RPMI7951 (cell line): ENCODE measurements at places on chromosomes 16 and 17. TPM values are rescaled to one million over a fixed set of nuclear protein-coding genes. Genes with fewer than 3 reads are reported as not detected.

CRYBA1 gene
- not detected in 2 replicates for total RNA-seq

DNA sequence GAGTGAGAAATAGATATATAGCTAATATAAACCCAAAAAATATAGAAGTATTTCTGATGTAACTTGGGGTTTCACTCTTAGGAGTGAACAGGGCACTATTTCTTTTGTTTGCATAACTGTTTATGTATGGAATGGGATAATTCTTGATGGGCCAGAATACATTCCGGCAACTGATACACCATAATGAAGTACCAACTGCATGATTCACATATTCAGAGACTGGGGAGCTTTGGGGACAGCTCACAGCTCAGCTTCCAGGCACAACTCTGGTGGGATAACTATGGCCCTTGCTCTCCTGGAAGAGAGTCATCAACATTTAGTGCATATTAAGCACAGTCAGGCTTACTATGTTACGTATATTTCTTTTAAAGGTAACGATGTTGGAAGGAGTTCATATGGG is 42.1 kb upstream of the ADCY7 start:
- DNase-seq: no peak

KRT33A gene
- not detected in 2 replicates for total RNA-seq

DNA sequence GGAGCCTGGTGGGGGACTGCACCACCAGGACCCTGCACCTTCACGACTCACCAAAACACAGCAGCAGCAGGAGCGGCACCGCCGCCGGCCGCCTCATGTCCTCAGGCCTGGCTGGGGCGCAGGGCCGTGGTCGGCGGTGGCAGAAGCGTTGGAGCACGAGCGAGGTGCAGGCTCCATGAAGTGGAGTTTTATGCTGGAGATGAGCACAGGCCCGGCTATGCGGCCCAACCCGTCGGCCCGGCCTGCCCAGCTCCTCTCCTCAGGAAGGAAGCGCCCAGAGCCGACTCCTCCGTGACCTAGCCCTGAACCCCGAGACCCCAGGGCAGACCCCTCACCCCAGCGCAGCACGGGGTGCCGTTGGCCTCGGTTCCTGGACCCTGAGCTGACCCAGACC is at the start of gene PRSS27:
TSS of gene PRSS27 (minus strand) at position 161 of the 394 bp plus-strand sequence. CDS start at position 97, 64 bp downstream.
- no peak for DNase-seq

MBTD1 gene
- total RNA-seq: 4.9 and 8.2 TPM in 2 replicates

DNA sequence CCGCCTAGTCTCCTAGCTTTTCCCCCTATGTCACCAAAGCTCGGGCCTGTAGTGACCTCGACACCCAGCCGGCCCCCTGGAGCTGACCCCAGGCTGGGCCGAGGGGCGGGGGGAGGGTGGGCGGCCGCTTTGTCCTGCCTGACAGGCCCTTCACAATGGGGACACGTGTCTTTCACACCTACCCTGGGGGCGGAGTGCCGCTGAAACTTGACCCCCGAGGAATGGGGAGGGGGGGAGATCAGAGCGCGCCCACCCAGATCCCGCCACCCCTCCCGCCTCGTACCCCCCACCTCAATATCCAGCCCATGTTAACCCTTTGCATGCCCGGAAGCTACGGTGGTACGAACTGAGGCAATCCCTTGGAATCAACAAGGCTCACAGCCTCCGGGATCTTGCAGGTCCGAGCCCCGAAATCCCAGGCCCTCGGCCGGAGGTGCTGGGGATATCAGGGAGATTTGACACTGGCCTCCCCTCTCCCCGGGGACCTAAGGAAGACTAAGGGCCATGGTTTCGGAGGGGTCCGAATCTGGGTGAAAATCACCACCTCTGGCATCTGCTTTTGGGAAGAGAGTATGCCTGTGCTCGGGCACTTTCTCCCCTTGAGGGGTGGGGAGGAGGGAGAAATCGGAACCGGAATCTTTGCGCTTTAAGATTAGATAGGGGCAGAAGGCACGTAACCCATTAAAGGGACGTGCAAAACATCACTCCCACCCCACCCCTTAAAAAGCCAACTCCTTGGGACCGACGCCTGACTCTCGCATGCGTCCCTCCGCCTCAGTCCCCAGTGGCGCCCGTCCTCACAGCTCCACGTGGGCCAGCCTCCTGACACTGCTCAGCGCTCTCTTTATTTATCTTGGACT is 2.6 kb downstream of the NOG start:
- no peak for DNase-seq

DNA sequence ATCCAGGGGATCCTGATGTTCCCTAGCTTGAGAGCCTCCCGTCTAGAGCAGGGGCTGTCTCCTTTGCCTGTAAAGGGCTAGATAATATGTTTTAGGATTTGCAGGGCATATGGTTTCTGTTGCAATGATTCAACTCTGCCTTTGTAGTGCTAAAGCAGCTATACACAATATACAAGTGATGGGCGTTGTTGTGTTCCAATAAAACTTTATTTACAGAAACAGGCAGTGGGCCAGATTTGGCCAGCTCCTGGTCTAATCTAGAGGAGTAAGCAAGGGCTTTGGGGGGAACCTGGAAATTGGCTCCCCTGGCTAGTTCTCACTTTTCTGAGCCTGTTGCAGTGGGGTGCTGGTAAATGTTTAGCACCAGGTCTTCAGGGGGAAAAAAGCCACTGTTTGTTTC is 13.8 kb downstream of the WWOX start:
- DNase-seq: no peak

DNA sequence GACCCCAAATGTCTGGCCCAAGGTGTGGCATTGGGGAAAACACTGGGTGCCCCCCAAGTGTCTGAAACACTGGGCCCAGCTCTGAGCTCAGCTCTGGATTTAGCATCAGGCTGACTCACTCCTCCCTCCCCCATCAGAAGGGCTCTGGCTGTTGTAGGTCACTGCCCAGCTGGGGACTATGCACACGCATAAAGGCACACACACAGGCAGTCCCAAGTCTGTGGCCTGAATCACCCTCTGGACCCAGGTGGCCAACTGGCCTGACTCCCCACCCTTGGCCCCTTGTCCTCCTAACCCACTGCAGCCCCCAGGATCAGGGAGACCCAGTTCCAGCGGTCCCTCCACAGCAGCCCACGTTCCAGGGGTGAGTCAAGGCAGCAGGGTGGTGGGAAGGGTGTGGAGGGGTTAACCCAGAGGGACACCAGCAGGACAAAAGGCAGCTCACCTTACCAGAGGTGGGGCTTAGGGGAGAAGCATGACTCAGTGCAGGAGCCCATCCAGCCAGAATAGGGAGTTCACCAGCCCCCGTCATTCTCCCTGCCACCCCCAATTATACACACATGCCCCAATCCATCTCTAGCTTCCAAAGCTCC is 47.0 kb downstream of the MYO18A start:
- DNase-seq: peak; percentile 84

DPEP3 gene
- total RNA-seq: not detected in 2 replicates

DNA sequence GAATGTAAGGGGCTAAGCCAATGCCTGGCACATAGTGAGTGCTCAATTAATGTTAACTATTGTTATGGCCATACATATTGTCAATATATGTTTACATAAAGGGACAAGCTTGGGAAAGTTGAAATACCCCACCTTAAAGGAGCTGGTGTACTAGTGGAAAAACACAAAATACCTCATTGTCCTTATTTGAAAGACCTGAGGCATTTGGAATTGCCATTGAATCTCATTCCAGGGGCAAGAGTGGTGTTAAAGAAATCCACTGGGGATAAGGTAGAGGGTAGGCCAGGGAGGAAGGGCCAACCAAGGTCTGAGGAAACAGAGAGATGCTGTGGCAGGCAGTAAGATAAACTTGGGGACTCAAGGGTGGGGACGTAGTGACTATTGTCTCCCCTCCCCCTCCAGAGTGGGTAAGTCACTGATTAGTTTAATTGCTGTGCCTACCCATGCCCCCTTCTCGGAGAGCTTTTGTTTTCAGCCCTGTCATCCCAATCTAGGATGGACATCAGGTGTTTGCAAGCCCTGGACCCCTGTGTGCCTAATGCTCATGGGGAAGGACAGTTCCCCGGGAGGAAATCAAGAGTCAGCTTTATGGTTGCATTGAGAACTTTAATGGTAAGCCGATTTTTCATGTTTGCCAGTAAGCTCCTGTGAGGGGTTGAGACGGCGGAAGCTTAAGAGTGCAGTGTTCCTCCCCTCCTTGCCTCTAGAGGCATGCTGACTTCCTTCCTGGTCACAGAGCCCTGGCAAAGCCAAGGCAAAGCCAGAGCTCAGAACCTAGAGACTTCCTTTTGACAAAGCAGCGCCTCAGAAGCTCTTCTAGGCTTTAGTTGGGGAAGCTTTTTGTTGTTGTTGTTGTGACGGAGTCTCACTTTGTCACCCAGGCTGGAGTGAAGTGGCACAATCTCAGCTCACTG is 2.5 kb upstream of the HEATR9 start:
- DNase-seq: no peak

- DNase-seq: no peak
Observed at GRCh38 chr17:36911001-36911400, 26.3 kb upstream of the LHX1 start.

DNA sequence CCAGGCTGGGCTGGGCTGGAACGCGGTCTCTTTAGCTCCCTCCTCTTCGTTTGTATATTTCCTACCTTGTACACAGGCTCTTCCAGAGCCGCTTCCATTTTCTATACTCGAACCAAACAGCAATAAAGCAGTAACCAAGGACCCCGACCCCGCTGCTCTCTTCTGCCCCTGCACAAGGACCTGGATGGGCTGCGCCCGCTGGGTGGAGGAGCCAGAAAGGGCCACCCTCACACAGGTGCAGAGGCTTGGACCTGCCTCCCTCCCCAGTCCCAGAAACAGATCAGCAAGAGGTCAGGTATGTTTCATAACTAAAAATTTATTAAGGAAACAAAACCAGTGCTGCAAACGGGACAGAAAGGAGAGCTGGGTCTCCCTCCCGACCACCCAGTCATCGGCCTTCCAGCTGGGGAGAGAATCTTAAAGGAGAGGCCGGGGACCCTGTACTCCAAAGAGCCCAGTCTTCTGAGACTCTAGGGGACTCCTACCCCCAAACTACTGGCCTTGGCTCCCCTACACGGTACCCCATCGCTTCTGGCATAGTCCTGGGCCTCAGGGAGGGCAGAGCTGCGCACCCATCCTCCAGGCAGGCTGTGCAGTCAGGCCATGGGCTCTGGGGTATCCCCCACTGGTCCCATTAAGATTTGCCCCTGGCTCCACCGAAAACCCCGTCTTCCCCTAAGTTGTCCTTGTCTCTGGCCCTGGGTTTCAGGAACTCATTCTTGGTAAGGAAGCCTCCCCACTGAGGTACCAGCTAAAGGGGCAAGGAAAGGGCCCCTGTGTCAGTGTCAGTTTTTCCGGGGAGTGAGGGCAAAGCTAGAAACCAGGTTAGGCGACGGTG is 4.9 kb downstream of the HIC1 start:
- DNase-seq: no peak

CTRB2 gene
- not detected in 2 replicates for total RNA-seq

- no peak for DNase-seq
Observed at GRCh38 chr16:14957576-14958322, 17.1 kb upstream of the PDXDC1 start.

DNA sequence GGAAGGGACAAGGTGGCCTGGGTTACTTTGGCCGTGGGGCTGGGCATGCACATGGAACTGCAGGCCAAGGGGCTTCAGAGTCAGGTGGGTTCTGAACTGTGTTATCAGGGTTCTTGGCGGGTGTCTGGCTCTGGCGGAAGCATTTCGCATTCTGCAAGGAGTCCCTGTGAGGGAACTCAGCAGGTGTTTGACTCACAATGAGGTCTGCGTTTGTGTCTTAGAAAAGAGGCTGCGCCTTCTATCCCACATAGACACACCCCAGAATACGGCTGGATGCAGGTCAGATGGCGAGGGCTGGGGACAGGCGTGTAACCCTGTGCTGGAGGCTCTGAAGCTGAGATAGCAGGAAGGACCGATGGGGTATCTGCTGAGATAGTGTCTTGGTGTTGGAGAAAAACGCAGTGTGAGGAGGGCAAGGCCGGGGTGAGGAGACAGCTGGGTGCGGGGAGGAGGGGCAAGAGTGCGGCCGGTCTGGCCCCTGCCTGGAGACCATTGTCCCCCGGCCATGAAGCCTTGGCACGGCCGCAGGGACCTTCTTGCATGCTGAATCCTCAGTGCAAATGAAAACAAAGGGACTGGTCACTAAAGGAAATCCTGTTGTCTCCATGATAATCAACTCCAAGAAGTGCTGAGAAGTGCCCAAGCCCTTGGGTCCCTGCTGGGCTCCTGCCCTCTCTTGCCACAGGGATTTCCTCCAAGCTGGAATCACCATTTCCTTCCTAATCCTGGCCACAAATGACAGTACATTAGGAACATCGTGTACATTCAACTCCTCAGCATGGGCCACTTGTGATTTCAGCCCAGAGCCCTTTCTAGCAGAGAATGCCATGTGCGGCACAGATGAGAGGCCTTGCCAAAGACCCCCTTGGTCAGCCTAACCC is 22.8 kb upstream of the MTSS2 start:
- DNase-seq: no peak

GRCh38 chr17:68572138-68572842 is 28.9 kb downstream of the FAM20A start:
- no peak for DNase-seq

- DNase-seq: no peak
Observed at GRCh38 chr17:14875557-14876412, 389.3 kb downstream of the PMP22 start.

- DNase-seq: no peak
Observed at GRCh38 chr17:50922107-50922506, 56.0 kb upstream of the TOB1 start.

DNA sequence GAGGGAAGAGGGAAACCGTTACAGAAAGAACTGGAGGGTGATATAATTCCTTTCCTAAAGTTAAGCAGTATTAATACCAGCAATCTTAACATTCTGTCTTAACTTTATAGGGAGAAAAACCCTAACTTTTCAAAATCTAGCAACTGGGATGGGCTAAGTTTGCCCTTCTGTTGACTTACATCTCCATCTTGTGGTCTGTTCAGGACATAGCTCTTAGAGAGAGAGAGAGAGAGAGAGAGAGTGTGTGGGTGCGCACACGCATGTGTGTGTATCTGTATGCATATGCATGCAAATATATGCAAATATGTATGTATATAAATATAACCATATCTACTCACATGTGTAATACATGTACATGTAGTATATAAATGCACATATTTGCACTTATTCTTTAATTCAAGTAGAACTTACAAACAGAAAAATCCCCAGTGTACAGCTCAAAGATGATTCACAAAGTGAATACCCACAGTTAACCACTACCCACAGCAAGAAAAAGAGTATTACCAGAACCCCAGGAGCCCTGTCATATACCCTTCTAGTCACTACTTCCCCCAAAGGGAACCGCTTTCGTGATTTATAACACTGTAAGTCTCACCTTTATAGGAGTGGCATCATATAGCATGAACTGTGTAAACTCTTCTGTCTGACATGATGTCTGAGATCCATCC is 46.5 kb downstream of the STX8 start:
- DNase-seq: peak; percentile 15

CCL4 gene
- not detected in 2 replicates for total RNA-seq

TCAP gene
- total RNA-seq: 0.24 and 0.39 TPM in 2 replicates

KRT27 gene
- total RNA-seq: not detected in 2 replicates
